Renal pelvis (tissue), 12 donors: ENCODE measurements at places on chromosomes 6 and 20. TPM values are rescaled to one million over a fixed set of nuclear protein-coding genes. Genes with fewer than 3 reads are reported as not detected.

DNA sequence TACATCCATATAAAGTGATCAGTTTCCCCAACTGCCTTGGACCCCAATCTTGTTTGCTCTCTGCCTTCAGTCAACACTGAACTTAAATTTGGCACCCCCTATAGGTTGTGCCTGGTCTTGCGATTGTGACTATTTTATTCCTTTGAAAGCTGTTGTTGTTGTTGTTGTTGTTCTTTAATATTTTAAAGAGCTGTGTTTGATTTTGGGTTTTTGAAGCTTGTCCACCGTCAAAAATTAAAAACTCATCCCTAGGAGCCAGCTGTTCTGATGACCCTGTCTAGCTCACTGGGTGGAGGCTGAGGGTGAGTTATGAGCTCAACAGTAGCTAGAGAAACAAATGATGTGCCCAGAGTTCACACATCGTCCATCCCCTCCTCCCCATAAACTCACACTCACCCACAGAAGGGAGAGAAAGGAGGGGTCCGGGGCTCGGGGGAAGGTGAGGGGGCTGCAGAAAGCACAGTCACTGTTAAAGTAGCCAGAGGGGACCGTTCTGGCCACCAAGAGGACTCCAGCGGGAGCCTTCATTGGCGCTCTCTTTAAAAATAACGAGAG is 4.0 kb downstream of the SIM1 start:
- DNase-seq: no peak

GRCh38 chr20:11453430-11453829 is 464.3 kb upstream of the BTBD3 start:
- no peak for DNase-seq

PTCRA gene
- polyA plus RNA-seq: 0.23 TPM

STMN3 gene
- polyA plus RNA-seq: 28.6 TPM

GRCh38 chr6:66396549-66396948 is 689.5 kb upstream of the EYS start:
- DNase-seq: no peak

DNA sequence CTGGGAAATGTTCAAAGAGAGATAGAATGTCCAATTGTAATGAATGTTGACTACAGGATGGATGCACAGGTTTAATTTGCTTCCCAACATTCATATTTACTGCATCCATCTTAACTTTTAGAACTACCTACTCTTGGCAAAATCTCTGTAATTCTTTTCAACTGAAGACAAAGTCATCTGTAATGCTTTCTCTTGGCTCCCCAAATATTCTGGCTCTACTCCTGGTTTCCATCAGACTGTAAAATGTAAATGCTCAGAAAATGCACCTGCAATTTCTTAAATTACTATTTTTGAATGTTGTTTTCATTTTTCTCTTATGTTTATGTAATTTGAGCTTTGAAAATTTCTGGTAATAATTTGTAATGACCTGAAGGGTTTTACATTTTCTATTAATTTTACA is 480.8 kb upstream of the IMPG1 start:
- DNase-seq: no peak

DNA sequence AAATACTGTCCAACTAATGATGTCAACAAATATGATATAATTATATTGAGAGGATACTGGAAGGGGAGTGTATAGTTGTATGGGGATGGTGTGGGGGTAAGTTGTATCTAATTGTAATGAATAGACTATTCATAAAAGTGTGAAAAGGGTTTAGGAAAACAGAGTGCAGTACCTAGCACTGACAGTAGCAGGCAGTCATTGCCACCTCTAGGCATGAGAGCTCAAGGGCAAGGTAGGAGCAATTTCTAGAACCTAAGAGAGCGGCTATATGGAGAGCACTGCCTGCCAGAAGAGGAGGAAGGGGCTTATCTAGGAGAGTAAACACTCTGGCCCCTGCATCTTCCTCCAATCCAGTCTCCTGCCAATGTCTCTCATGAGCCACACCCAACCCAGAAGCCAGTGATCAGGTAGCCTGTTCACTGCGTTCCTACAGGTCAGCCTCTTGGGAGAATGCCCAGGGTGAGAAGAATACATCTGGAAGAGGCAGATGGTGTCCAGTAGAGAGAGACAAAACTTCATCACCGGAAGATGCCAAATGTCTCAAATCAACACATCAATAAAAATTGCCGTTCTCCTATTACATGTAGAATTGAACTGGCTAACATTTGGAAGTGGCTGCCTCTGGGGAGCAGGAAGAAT is 200.0 kb downstream of the LY86 start:
- DNase-seq: no peak

DNA sequence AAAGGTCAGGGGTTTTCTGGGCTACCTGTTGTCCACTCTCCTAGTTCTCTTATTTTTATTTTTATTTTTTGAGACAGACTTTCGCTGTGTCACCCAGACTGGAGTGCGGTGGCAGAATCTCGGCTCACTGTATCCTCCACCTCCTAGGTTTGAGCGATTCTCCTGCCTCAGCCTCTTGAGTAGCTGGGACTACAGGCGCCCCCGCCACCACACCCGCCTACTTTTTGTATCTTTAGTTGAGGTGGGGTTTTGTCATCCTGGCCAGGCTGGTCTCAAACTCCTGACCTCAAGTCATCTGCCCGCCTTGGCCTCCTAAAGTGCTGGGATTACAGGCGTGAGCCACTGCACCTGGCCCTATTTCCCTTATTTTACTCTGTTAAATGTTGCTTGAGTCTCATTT is 149.0 kb downstream of the EYA4 start:
- no peak for DNase-seq

GRCh38 chr20:38589351-38589750 is 8.4 kb downstream of the ADIG start:
- DNase-seq: no peak

WFDC12 gene
- not detected for polyA plus RNA-seq

DNA sequence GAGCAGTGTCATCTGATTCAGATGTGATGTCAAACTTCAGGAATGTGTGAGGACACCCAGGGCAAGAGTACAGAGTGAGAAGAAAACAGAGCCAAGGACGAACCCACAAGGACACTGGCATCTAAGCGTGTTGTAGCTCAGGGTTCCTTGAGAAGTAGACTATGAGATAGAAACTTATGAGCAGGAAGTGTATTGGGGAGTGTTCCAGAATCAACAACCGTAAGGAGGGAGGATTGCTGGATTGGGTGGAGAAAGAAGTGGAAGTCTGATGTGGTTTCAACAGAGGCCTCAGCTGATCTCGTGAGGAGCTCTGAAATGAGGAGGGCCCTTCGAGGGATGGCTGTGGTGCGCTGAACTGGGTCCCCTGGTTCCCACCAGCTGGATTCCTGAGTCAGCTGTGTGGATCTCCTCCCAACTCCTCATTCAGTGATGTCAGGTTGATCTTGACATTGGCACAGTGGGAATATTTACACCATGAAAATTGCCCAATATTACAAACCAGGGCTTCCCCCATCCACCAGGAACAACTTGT is 25.7 kb upstream of the IGF2R start:
- DNase-seq: no peak

TMEM170B gene
- polyA plus RNA-seq: 10.5 TPM

- DNase-seq: no peak
Observed at GRCh38 chr6:97790926-97791590, 508.0 kb upstream of the MMS22L start.

GRCh38 chr20:52959125-52959524 is 13.0 kb upstream of the TSHZ2 start:
- DNase-seq: peak; percentile 83

GRCh38 chr6:106324726-106325335 is 729 bp downstream of the ATG5 start:
- DNase-seq: no peak

SNAP91 gene
- 0.94 TPM for polyA plus RNA-seq

RTF2 gene
- polyA plus RNA-seq: 120 TPM

DNA sequence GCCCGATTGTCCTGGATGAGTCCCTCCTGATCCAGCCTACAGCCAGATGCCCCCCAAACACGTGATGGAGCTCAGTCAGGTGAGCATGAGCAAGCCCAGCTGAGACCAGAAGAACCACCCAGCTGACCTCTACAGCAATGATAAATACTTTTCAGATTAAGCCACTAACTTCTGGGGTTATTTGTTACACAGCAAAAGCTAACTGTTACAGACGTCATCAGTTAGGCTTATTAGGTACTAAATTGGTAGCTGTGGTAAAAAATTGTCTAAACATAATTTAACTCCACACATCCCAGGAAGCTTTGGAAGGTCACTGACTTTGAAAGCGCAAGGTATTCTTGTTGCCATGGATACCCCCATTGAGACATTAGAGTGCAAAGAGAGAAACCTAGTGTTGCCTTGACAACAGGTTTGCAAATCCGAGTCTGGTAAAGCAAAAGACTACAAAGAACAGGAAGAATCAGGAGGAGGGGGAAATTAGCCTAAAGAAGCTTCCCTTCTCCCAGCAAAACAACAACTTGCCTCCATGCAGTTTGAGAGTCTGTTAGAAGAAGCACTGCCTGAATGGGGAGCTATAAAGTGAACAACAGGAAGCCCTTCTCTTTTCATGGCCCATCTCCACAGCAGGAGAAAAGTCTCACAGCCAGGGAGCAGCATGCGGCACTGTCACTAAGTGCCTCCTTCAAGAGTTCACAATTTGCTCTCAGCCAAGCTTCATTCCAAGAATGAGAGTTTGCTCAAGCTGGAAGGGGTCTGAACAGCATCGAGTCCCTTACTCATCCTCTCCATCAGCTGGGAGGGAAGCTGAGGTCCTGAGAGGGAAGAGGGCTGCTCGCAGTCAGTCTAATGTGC is 41.7 kb upstream of the ZNF831 start:
- DNase-seq: no peak

GRCh38 chr20:6079016-6079415 is 25.2 kb upstream of the LRRN4 start:
- DNase-seq: no peak

CGA gene
- polyA plus RNA-seq: 2.2 TPM

DNA sequence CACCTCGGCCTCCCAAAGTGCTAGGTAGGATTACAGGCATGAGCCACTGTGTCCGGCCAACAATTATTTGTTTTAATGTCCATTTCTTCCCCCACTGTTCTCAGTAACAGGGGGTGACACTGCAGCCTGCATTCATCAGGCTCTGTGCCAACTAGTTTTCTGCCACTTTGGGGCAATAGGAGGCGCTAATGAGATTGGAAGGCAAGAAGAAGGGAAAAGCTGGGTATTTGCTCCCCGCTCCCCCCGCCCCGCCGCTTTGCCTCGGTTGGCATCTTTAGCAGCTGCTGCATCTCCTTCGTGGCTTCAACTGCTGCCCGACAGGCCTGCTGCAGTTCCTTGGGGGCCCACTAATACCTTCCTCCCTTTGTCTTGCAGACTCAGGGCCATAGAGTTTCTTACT is 35.0 kb upstream of the MDGA1 start:
- DNase-seq: no peak

DNA sequence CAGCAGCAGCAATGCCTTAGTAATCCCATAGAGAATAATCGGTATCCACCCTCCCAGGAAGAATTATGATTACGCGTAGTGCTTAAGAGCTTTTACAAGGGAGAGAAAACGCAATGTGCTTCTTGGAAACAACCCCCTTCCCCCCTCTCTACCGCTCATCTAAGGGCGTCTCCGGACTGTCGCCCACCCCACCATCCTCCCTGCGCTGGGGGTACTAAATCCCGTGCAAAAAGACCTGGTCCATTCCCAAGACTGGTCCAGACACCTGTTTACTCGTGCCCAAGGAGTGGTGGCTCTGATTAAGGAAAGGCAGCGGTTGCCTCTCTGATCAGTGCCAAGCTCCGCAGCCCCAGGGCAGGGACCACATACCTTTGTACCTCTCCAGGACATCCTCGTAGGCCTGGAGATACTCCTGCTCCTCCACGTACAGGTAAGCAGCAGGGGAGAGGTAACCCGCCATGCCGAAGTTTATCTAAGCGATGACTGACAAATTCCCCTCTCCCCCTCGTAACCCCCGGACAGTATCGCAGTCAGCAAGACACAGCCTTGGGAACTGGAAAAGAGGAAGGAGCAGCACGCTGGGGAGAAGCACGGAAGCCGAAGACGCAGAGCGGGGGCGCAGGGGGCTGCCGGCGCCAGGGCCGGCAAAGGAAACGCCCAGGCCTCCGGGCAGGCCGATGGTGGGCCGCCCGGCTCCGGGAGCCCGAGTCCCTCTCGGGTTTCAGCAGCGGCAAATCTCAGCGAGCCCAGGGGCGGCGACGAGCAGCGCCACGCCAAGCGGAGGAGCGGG is 112.0 kb upstream of the BEND6 start:
- DNase-seq: peak; percentile 44

BTN1A1 gene
- polyA plus RNA-seq: 0.16 TPM
